CD8-positive, alpha-beta T cell (primary cell): ENCODE measurements at places on chromosomes 7 and 10. TPM values are rescaled to one million over a fixed set of nuclear protein-coding genes. Genes with fewer than 3 reads are reported as not detected.

GNAT3 gene
- not detected for total RNA-seq

HTR7 gene
- total RNA-seq, result not detected

SLIT1 gene
- total RNA-seq, result 0.35 TPM

CUBN gene
- total RNA-seq, result 6.5 TPM

GCK gene
- 1.1 TPM for total RNA-seq

CYP3A4 gene
- not detected for total RNA-seq

ZNF365 gene
- 0.60 TPM for total RNA-seq

KCNH2 gene
- total RNA-seq, result 0.97 TPM

CUZD1 gene
- total RNA-seq, result 0.33 TPM

MNX1 gene
- not detected for total RNA-seq

ODAD2 gene
- total RNA-seq, result 0.11 TPM

MYOZ1 gene
- total RNA-seq, result not detected

GLI3 gene
- total RNA-seq, result 0.22 TPM

CLEC2L gene
- total RNA-seq, result not detected
